ENCODE measurements at places on chromosomes 7 and 10.

- DNase-seq = no peak
Observed at GRCh38 chr10:7457478-7458316, 46.9 kb upstream of the SFMBT2 start.

- DNase-seq = no peak
Observed at GRCh38 chr10:9253121-9253520, 1198.6 kb downstream of the GATA3 start.

GRCh38 chr7:117950601-117951260, 77.5 kb upstream of the CTTNBP2 start:
- DNase-seq = no peak

- no peak for DNase-seq
Observed at GRCh38 chr7:101058355-101058754, 26.9 kb upstream of the TRIM56 start.

- DNase-seq = peak; percentile 12
Observed at GRCh38 chr10:100341953-100342626, 4.9 kb upstream of the SCD start.

DNA sequence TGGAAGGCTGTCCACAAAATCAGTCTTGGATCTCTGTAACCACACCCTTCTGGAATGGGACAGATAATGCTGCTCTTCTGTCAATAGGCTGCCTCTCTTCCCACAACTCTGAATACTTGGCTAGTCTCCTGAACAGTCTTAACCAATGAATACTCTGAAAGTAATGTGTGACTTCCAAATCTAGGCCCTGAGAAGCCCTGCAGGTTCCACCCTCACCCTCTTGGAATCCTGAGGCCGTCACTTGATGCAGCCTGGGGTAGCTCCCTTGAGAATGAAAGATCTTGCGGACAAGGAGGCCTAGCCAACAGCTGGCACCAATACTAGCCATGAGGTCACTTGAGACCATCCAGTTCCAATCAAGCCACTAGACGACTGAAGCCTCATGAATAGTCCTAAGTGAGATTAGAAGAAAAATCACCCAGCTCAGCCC, 109.2 kb downstream of the ARHGAP12 start:
- DNase-seq = no peak

DNA sequence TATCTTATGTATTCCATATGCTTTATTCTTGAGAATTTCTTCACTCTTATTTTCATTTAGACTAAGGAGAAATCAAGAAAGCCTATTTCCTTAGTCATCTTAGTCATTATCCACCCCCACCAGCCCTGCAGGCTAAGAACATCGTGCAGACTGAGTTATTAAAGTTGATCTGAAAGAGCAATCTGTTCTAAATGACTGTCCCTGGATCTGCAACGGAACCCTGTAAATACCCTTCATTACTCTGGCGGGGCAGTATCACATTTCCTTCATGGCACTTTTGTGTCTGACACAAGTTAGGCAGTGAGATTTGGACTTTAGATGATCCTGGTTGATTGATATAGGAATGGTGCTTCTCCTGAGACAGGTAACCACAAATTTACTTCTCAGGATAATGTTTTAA, 3.5 kb upstream of the MYPN start:
- DNase-seq = no peak

- no peak for DNase-seq
Observed at GRCh38 chr10:107284187-107284586, 119.7 kb upstream of the SORCS1 start.

DNA sequence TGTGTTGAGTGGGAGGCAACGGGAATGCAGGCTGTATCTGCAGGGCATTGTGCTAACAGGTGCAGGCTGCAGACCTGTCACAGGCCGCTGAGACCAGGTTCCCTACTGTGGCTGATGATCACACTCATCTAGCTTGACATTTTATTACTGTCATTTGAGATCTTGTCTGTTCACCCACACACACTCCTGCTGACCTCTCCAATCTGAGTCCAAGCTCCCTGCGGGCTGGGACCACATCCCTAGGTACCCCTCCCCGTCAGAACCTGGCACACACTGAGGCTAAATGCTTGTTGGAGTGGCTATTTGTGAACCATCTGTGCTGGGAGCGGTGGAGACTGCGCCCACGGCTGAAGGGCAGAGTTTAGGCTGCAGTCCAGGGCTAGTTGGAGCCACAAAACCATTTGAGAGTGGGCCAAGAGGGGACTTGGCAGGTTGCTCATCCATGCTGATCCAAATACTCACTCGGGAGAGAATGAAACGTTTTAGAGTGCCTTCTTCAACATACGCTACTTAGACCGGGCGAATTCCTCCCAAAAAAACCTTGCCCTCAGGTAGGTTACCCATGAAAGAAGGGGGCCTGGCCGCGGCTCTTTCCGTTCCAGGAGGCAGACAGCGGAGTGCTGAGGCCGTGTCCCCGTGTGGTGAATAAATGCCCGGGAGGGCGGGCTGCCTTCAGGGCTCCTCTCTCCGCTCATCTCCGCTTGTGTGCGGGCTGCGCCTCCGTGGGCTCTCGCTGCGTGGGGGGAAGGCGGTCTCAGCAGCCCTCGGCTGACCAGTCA, 164.4 kb downstream of the RGS10 start:
- no peak for DNase-seq

GRCh38 chr7:93944673-93945072, 23.1 kb downstream of the GNG11 start:
- DNase-seq = no peak

- no peak for DNase-seq
Observed at GRCh38 chr7:14501436-14501835, 401.1 kb downstream of the DGKB start.

DNA sequence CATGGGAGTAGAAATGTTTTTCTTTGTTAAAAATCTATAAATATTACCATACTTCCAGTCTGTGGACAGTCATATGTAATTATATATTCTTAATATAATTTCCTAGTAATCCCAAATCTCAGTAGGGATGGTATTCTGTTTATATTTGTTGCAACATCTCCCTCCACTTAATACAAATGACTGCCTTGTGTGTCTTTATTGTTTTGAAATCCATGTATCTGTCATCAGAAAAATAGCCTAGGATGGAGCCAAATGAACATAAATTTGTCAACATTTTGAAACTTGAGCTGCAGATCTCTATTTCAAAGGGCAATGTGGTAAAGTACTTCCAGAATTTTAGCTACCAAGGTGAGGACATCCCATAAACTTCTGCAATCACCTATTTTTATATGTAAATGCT, 290.7 kb downstream of the TSPAN12 start:
- no peak for DNase-seq

DNA sequence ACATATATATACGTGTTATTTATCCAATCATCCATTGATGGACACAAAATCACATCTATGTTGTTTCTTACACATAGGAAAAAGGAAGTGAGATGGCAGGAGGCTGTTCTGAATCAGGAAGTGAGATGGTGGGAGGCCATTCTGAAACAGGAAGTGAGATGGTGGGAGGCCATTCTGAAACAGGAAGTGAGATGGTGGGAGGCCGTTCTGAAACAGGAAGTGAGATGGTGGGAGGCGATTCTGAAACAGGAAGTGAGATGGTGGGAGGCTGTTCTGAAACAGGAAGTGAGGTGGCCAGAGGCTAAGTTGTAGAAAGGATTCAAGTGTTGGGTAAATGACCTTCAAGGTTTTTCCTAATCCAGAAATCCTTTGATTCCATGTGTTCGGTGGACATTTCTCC, 921.5 kb downstream of the TYW1 start:
- no peak for DNase-seq

DNA sequence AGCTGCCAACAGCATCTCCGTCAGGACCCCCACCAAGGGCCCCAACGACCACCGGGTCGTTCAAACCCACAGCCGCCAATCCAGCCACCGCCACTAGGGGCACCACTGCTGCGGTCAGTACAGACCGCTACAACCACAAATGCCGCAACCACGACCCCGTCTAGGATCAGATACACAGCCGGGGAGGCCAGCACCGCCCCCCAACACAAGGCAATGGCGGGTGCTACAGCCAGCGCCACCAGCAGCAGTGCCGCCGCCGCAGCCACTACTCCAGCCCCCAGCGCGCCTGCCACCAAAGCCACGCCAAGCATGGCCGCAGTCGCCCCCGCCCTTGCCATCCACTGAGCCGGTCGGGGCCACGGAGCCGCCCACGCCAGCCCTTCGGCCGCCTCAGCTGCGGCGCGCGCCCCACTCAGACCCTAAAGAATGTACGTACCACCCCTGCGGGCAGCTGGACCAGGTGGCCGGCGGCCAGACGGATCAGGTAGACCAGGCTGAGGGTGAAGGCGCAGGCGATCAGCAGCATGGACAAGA, 473 bp downstream of the CYP51A1 start:
- DNase-seq = peak; percentile 46

- DNase-seq = no peak
Observed at GRCh38 chr7:106644999-106645398, 16.0 kb downstream of the CCDC71L start.

GRCh38 chr10:61215246-61215645, 237.9 kb downstream of the TMEM26 start:
- DNase-seq = no peak

DNA sequence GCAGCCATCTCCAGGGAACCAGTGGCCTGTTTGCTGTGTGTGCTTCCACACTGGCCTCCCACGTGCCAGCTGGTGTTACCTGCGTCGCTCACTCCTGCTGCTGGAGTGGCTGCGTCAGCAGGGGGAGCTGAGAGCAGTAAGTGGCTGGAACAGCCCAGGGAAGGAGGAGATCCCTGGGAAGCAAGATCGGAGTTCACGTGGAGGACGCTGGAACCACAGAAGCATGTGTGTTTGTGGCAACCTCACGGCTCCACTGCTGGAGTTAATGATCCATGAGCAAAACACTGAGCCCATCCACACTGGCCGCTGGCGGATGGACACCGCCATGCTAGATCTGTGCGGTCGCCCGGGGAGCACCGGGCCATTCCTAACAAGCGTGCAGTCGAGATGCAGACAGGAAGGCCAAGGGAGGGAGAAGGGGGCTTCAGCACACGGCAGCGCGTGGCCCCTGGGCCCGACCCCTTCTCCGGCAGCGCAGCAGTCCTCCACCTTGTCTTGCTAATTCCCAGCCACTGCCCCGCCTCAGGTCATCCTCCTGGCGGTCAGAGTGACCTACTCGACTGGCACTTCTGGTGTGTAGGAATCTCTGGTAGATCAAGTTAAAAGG, 68.5 kb upstream of the EEPD1 start:
- no peak for DNase-seq

DNA sequence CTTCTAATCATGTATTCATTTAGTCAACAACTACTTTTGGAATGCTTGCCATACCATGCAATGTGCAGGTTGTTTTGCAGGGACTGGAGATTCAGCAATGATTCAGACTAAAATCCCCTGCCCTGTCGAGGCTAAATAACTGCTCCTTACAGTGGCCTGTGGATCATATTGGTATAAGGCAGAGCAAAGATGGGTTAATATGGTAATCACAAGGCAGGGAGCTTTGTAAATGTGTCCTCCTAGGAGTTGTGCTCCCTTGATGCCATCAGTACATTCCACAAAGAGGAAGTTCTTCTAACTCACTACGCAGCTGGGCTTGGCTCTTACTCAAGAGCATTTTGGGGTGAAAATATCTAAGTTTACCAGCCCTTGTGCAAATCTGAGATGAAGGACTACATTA, 614 bp upstream of the IFIT2 start:
- no peak for DNase-seq

- DNase-seq = no peak
Observed at GRCh38 chr7:33766405-33766804, 138.9 kb upstream of the BMPER start.
